ENCODE measurements at places on chromosomes 11 and 22.

DNA sequence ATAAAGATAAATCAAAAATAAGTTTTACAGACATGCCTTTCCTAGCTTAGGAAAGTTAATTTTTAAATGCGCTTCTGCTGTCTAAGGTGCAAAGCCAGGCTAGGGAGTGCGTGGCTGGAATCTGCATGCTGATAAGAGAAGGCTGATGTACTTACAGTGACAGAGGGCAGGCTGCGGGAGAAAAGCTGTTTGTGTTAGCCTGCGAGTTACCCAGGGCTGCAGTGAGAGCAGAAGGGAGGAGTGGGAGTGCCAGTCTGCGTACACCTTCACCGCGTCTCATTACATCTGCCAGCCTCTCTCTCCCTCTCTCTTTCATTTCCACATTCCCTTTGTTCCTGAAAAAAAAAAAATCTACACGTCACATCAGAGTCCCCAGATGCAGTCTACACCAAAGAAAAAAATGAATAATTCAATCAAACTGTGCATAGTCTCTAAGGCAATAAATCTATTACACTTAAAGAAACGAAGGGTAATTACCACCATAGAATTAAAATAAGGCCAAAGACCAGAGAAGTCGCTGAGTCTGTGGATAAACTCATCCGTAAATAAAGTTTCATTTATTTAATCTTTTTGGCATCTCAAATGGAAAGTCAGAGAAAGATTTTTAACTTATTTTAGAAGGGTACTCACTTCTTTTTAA, 126.4 kb upstream of the C11orf58 start:
- no peak for DNase-seq

DNA sequence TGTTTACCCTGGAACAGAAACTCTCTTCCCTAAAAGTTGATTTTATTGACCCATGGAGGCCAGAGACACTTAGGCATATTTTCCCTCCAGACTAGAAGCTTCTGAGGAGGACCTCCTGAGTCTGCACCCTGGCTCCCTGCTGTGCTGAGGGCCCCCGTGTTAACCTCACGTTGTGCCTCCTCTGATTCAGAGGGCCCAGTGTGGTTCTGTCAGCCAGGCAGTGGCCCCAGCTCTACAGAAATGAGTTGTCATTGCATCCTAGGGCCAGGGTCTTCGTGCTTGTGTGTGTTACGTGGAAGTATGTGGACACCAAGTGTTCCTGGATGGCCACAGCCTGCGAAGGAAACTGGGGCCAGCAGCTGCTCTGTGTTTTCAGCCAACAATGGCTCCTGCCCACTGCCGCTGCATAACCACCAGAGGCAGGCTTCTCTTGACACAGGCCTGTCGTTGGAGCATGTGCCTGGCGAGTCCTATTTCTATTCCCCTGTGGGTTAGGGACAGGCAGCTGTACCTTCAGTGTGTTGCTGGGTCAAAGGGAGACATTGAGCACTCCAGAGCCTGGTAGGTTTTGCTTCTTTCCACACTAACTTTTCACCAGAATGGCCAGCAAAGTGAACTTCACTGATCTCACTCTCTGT, 44.5 kb downstream of the MED15 start:
- DNase-seq: peak; percentile 74

GRCh38 chr11:93059117-93059957, 89.9 kb downstream of the MTNR1B start:
- DNase-seq: no peak

DNA sequence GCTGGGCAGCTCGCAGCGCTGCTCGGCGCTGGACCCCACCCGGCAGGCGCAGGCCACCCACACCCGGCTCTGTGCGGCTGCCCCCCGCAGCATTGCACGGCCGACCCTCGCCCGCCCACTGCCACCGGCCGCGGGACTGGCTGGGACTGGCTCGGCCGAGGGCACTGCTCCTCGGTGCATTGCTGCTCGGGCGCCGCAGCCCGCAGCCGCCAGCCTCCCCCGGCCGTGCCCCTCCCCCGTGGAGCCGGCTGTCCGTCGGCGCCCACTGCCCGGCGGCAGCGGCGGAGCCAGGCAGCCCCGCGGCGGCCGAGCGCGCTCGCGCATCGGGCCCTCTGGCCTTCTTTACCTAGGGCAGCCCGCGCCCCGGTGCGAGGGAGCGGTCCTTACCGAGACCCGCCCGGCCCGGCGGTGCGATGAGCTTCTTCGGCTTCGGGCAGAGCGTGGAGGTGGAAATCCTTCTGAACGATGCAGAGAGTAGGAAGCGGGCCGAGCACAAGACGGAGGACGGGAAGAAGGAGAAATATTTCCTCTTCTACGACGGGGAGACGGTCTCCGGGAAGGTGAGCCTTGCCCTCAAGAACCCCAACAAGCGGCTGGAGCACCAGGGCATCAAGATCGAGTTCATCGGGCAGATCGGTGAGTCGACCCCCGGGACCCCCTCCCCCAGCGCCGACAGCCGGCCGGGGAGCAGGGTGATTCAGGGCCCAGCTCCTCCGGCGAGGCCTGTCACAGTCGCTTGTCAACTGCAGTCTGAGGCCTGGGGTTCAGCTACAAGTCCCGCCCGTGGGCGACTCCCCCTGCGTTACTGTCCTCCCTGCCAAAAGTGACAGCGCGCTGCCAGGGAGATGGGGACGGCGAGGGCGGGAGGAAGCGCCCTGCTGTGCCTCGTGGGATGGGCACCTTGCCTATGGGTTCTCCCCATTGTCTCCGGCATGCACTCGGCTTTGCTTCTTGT, 516 bp downstream of the VPS26B start:
- DNase-seq: peak; percentile 75

GRCh38 chr11:112864672-112865071, 96.5 kb upstream of the NCAM1 start:
- no peak for DNase-seq

GRCh38 chr11:27297616-27298015, 65.4 kb downstream of the CCDC34 start:
- DNase-seq: no peak

DNA sequence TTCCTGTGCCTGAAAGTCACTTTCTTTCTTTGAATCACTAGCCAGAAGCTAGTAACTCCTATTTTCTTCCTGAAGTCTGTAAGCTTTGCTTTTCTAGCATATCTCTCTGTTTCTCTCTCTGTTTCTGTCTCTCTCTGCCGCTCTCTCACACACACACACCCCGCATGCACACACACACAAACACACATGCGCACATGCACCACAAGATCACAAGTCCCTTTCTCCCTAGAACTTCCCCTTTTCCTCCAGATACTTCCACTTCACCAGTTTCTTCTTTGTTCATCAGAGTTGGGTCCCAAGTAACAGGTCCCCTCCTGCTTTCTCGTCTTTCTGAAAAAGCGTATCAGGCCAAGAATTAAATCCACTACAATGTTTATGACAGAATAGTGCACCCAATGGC, 148.5 kb upstream of the HSD17B12 start:
- no peak for DNase-seq

GRCh38 chr22:36347094-36347493, 40.7 kb downstream of the MYH9 start:
- DNase-seq: no peak

DNA sequence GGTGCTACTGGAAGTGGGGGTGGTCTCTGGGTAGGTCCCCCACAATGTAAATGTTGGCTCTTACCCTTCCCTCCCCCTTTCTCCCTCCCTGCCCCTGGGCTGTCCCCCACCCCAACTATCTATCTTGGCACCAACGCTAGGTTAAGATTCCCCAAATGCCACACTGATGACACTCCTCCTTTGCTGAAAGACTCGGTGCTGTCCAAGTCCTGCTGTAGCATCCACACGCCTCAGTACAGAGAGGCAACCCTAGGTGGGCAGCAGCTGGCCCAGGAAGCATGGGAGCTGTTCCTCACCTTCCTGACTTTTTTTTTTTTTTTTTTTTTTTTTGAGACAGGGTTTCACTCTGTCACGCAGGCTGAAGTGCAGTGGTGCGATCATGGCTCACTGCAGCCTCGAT, 3.4 kb upstream of the KCTD17 start:
- DNase-seq: no peak

DNA sequence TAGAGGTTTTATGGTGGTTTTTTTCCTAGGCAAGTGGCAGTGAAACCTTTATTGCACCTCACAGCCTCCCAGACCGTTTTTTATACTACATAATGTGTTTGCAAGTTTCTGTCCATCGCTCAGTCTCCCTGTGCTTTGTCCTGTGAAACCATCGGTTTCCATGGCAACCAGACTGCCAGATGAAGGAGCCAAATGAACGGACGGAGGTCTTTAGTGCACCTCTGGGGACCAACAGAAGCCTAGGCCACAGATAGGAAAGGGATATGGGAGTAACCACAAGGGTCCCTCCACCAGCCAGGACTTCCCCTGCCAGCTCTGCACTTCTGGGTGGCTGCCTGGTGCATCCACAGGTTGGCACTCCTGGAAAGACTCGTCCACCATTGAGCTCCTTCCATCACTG, 165.0 kb downstream of the CHST1 start:
- DNase-seq: no peak

DNA sequence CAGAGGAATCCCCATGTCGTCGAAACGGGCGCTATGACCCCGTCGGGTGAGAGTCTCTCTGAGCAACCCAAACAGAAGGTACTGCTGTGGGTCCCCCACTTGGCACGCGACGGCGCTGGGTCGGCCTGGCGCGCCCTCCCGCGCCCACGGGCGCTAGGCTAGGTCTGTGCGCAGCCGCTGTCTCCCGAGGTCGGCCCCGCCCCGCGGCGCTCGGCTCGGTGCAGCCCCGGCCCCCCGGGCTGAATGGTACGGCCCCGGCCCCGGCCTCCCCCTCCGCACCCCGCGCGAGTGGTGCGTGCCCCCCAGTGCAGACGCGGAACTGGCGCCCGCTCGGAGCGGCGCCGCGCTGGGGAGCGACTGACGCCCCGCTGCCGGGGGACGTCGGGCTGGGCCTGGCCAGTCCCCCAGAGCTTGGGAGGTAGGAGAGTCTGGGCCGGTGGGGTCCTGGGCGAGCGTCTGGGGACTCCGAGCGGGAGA, at the start of gene MADD:
TSS of gene MADD (plus strand) at position 305 of the 477 bp plus-strand sequence.
- DNase-seq: peak; percentile 93

GRCh38 chr22:19824212-19824925, 30.3 kb downstream of the GNB1L start:
- DNase-seq: no peak

- no peak for DNase-seq
These were observed 25.0 kb downstream of the SWAP70 start for GRCh38 chr11:9688716-9689511.

DNA sequence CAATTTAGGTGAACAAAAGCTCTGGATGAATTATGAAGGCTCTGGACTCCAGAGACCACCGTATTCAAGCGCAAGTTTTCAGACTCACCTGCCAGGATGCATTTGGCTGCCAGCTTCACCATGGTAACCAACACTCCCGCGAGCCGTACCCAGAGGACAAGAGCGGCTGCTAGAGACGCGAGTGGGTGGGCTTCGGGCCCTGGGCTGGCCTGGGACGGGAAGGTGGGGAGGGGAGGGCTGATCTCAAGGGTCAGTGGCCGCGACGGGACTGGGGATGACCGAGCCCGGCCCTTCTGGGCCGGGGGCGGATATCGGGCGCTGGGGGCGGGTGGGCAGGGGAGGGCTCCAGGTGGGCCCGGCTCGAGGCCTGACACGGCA, 344 bp downstream of the IFT27 start:
- peak; percentile 39 for DNase-seq

- DNase-seq: no peak
These were observed 87.7 kb downstream of the PDE2A start for GRCh38 chr11:72586321-72587090.

GRCh38 chr11:76237914-76238313, 31.6 kb upstream of the WNT11 start:
- DNase-seq: no peak

- DNase-seq: no peak
These were observed 2.0 kb downstream of the ATXN10 start for GRCh38 chr22:45673482-45674175.

DNA sequence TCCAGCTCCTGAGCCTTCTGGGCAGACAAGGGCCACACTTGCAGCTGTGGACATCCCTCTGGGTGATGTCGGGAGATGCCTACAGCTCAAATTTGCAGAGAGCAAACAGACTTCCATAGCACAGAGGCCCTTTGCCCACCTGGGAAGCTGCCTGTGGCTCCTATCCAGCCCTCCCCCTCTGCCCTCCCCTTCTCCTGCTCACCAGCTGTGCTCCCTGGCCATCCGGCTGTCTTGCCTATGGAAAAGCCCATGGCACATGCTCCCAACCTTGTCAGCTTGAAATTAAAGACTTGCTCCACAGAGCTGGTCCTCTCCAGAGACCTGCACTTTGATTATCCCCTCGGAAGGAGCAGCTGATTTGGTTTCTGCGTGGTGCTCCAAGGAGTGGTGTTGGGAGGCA, 118.9 kb upstream of the NECTIN1 start:
- DNase-seq: no peak

DNA sequence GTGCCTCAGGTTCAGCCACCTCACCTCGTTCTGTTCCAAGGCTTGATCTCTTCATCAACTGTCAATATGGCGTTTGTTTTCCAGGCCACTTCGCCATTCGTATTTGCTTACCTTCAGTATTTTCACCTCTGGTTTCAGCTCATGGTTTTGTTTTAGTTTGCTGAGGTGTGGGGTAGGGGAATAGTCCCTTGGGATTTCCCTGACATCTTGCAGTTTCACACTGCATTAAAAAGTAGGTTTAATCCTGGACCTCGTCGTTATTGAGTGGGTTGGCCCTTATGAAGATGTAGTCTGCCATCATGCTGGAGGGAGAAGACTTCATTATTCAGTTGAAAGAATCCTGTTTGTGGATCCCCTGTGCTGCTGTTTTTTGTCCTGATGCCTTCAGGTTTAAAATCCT, 46.0 kb downstream of the C11orf91 start:
- DNase-seq: no peak

DNA sequence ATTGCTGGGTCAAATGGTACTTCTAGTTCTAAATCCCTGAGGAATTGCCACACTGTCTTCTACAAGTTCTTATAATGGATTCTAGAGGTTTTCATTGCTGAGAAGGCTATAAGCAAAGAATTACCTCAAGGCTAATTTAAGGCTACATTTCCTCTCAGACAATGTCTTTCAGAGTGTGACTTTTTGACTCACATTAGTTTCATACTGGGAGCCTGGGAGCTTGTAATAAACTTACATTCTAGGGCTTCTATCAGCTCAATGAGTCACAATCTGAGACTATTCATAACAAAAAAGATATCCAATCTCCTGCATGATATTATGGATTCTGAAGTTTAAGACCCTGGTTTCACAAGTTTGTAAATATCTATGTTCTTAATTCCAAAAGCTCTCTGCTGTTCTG, 408.7 kb downstream of the LRRC4C start:
- DNase-seq: no peak

- DNase-seq: no peak
These were observed 33.3 kb upstream of the NNMT start for GRCh38 chr11:114262681-114263512.

DNA sequence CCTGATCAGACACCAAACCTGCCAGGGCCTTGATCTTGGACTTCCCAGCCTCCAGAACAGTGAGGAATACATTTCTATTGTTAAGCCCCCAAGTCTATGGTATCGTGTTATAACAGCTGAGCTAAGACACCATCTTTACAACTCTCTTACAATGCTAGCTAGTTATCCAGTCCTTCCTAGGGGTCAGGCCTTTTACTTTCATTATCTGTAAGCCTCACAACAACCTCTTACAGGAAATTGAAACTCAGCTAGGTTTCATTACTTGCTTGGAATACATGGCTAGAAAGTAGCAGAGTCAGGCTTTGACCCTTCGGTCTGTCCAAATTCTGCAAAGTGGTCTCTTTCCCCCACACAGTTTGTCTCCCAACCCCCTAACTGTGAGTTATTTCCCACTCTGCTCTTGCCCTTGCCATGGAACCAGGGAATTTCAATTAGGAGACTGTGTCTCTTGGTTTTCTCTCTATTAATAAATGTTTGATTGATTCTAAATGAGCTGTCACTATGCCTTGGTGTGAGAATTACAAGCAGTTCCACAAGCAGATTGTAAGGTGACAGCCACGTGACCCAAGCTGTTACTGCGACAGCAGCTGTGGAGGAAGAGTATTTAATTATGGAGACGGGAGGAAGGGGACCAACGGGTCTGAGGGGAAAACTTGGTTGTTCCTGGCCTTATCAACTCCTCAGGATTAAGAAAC, 38.4 kb upstream of the CLMP start:
- no peak for DNase-seq
